ENCODE measurements at places on chromosomes 12 and 14.

GRCh38 chr12:13099066-13099843 lies 4.2 kb downstream of the GSG1 start:
- no peak for DNase-seq

DNA sequence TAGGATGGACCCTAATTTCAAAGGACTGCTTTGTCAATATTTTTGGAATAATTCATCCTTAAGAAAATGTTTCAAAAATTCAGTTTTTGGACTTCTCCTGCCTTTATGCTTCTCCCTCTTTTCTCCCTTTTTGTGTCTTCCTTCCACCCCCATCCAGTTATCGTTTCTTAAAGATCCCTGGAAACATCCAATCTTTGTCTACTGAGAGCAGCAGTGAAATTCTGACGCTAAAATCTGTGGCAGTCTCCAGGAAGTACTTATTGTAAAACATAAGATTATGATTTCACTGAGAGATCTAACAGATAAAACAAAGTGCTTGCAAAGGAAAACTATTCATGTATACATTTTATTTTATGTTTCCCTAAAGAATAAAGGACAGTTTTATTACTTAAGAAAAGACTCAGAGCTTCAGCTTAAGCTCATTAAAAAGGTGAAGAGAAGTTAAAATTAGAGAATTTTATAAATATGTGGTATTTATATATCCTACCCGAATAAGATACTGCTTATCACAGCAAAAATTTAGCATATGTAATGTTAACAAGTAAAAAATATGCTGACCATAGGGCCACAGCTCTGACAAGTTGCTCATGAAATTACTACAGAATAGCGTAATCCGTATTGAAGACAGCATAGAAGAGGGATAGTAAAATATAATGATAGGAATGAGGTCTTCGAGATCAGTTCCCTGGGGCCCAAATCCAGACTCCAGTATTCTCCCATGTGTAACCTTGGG lies 6.9 kb downstream of the FRMD6 start:
- DNase-seq: no peak

DNA sequence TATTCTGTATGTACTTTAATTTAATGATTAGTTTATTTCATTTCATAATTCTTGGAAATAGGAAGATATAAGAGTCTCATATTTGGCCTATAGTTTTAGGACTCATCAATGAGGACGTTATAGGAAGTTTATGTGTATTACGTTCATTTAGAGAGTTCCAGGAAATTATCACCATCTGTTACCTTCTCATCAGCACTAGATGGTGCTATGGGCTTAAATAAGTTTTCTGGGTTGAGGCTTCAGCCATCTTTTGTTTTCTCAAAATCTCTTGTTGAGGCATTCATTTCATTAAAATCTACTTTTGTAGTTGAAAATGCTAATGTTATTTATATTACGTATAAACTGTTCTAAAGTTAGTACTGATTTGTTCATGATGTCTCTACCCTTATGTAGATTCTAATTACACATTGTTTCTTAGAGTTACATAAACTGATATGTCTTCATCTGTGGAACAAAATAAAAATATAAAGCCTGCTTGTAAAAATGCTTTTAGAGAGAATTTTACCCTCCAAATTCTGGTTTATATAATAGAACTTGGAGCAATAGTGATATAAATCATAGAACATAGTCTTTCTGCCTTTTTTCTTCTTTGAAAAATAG lies 89.2 kb downstream of the CFAP54 start:
- peak; percentile 77 for DNase-seq

DNA sequence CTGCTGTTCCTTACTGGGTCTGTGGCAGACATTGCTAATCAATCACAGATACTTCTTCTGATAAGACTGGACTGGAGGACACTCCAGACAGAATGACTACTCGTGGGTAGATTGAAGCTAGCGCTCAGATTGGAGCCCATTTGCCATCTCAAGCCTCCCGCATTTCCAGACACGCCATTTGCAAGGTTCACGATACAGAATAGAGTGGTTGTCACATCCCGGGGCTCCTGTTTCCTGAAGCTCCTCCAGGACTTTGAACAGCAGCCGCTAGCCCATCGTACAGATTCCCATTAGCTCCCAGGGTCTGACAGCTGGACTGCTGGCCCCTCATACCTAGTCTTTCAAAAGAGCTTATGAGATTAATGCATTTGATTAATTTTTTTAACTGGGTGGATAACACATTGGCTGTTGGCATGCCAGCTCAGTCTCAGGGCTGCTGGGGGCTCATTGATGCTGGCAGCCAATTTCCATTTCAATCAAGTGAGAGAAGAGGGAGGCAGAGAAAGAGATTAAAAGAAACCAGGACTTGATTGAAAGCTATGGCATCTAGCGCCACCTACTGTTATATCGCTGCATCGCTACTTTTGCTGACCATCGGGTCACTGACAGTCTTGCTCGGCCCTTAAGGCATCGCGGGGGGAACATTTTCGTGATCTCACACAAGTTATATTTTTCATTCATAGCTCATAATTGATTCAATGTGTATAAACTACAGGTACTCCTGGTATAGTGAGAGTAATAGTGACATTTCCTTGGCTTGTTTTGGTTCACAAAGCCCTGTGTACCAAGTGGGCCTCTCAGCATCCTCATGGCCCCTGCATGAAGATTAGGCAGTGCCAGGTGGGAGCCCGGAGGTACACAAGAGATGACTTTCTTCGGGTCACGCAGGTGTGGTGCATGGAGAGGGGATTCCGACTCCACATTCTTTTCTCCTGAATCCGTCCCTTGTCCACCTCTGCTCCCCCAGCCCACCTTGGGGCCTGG lies 78.6 kb downstream of the CCDC60 start:
- peak; percentile 70 for DNase-seq
